Spinal cord (tissue), 10 donors: ENCODE measurements at places on chromosomes 5 and 9. TPM values are rescaled to one million over a fixed set of nuclear protein-coding genes. Genes with fewer than 3 reads are reported as not detected.
A peak's percentile ranks its signal among the peaks of the same experiment; 100 is the strongest.

The BARHL1 gene
- total RNA-seq: not detected

The FBP1 gene
- total RNA-seq: 1.8 TPM

The LYSMD3 gene
- total RNA-seq: 26.8 TPM

The URM1 gene
- total RNA-seq: 47.2 TPM

The DNAJA1 gene
- total RNA-seq: 199 TPM

The KLF9 gene
- total RNA-seq: 25.3 TPM

The CENPK gene
- 16.0 TPM for total RNA-seq

- DNase-seq: no peak
Measured at GRCh38 chr9:110180511-110181434, 27.2 kb downstream of the C9orf152 start.

DNA sequence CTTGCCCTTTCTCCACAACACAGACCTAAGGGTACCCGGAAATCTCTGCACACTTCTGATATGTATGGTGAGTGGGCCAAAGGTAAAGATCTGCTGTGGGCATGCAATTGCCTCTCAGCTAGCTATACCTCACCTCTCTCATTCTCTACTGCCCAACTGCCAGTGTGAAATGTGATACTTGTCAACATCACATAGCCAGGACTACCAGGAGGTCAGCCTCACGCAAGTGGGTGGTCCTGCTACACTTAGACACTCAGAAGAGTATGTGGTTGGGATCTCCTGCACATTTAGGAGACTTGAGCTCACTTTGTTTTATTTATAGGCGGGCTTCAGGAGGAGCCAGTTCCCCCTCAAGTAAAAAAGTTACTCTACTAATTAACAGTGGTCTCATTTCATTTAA lies 88.0 kb upstream of the MAN2A1 start:
- no peak for DNase-seq

DNA sequence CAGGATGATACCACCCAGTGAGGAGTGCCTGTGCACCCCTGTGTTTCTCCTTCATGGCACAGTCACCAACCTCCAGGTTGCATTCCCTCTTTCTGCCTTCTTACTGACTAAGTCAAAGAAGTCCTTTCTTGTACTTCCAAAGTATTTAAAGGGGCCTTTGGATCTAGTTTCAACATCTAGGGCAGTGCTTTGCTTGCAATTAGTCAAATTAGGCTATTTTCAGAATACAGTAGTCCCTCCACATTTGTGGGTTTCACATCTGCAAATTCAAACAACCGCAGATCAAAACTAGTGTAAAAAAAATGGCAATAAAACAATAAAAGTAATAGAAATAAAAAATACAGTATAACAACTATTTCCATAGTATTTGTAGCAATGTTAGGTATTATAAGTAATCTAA lies 333.9 kb upstream of the SEMA6A start:
- no peak for DNase-seq

DNA sequence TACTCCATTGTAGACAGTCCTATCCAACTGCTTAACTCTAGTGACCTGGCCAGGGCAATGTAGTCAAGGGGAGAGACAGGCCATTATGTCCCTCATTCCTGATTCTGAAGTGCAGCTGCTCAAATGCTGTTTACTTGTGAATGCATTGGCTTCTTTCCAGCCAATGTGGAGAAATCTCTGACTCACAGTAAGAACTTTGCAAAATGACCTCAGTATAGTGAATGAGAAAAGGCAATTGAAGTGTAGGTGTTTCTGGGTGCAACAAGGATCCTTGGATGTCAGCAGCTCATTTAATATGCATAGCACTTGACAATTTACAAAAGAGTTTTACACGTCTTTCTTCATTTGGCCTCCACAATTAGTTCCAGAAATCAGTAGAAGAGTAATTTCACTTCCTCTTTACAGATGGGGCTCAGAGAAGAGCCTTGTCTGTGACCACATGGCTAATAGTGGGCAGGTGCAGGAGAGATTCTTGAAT lies 367.2 kb downstream of the OSTF1 start:
- no peak for DNase-seq

- DNase-seq: peak; percentile 72
Measured at GRCh38 chr5:67246108-67246507, 49.5 kb upstream of the CD180 start.

DNA sequence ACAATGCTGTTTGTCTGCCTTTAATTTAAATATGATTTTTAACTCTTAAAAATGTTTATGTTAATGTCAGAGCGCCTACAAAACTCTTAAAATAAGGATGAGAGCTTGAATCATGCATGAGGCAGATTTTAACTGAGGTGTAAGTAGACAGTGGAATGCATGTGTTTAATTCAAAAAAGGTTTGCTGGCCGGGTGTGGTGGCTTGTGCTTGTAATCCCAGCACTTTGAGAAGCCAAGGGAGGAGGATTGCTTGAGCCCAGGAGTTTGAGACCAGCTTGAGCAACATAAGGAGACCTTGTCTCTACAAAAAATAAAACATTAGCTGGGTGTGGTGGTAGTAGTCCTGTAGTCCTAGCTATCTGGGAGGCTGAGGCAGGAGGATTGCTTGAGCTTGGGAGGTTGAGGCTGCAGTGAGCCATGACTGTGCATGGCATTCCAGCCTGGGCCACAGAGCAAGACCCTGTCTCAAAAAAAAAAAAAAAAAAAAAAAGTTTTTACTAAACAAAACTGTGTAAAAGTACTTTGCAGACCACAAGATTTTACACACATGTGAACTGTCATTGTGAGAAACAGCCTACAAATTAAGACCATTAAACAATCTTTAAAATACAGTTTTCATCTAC lies 21.1 kb downstream of the NDST1 start:
- no peak for DNase-seq

DNA sequence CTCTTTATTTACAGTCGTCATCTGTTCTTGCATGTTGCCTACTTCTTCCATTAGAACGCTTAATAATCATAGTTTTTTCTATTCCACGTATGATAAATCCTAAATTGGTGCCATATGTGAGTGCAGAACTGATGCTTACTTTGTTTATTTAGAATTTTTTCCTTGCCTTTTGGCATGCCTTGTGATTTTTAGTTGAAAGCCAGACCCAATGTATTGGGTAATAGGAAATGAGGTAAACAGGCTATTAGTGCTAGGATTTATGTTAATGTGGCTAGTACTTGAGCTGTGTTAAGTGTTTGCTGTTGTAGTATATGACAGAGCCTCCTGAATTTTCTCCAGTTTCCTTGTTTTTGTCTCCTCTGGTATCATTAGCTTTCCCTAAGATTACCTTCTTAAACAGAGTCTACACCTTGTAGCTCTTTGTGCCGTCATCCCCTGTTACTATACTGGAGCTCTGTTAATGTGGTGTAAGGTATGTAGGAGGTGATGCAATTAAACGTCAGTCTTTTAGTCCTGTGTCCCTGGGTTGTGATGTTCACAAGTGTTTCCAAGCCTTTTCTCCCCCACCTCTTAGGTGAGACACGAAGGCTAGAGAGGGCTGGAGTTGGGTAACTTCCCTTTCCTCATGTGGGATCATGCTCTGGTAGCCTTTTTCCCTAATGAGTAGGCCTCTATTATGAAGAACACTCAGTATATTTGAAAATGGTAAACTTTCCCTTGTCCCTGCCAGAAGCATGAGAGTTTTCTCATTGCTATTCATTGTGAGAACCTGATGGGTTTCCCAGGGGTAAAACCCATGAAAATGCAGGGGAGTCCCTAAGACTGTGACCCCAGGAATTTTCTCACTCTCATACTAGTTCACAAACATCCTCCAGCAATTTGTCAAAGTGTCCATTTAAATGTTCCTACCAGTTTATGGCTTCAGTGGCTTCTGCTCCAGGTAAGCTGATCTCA lies 21.2 kb downstream of the SPATA31D3 start:
- DNase-seq: no peak

DNA sequence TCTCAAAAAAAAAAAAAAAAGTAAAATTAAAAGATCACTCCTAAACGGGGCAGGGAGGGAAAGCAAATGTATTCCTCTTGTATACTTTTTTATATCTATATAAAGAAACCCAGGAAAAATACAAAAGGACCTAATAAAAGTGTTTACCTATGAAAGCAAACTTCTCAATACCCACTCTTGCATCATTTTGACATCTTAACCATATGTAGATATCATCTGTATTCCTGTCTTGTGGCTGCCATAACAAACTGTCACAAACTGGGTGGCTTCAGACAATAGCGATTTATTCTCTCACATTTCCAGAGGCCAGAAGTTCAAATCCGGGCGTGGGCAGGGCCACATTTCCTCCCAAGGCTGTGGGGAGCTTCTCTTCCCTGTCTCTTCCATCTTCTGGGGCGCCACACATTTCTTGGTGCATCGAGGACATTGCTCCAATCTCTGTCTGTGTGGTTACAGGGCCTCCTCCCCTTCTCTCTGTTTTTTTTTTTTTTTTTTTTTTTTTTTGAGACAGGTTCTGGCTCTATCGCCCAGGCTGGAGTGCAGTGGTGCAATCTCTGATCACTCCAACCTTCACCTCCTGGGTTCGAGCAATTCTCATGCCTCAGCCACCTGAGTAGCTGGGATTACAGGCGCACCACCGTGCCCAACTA lies 58.4 kb upstream of the IL17B start:
- no peak for DNase-seq

DNA sequence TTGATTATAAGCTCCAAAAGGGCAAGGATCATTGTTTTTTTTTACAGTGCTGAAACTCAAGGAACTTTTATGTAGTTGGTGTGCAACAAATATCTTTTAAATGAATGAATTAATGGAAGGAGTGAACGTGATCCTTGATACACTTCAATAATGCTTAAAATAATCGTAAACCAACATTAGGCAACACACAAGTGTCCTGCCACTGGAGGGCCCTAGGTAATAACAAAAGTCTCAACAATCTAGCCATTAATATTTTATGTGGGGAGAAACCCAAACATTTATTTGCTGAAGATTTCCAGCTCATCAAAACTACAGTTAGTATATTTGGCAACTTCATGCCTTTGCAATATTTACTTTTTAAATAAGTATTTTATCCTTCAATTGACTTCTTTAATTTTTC lies 309.0 kb upstream of the FBXL7 start:
- no peak for DNase-seq

DNA sequence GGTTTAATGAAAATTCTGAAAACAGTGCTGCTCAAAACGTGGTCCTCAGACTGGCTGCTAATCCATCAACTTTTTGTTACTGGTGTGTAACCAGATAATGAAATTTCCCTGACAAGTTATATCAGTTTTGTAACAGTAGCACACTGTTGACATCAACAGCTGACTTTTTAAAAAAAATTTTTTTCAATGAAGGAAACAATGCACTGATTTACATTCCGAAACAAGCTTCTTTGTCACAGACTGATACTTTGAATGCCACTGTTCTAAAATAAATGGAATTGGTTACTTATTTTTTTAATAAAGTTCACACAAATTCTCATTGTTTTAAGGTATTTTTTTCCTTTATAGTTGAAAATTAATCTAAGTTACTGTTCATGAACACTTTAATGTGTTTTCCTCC lies 169.1 kb downstream of the NIPBL start:
- no peak for DNase-seq

DNA sequence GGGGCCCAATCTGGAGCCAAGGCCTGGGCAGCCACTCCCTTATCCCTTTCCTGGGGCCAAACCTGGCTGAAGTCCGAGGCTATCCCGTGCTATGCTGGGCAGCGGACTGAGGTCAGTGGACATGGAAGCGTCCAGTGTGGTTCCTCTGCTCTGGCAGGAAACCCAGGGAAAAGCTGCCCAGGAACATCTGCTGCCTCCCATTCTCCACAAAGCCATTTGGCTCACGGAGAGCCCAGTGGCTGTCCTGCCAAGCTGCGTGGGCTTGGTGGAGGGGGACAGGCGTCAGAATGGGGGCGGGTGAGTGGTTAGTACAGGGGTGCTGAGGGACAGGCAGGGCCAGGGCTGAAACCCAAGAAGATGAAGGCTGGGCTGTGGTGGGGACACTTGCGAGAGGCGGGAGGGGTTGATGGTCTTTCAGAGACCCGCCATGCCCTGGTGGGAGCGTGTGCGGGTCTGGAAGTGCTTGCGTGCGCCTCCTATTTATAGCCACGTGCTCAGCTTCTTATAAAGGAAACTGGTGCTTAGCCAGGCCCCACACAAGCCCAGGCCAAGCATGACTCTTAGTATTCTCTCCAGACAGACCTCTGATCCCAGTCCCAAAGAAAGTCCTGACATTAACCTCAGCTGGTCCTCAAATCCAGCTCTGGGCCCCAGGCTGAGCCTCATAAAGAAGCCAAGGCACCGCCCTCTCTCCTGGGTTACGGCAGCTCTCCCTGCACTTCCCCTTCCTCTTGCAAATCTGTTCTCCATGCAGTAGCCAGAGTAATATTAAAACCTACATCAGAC lies 9.4 kb upstream of the SLC6A7 start:
- peak; percentile 43 for DNase-seq

DNA sequence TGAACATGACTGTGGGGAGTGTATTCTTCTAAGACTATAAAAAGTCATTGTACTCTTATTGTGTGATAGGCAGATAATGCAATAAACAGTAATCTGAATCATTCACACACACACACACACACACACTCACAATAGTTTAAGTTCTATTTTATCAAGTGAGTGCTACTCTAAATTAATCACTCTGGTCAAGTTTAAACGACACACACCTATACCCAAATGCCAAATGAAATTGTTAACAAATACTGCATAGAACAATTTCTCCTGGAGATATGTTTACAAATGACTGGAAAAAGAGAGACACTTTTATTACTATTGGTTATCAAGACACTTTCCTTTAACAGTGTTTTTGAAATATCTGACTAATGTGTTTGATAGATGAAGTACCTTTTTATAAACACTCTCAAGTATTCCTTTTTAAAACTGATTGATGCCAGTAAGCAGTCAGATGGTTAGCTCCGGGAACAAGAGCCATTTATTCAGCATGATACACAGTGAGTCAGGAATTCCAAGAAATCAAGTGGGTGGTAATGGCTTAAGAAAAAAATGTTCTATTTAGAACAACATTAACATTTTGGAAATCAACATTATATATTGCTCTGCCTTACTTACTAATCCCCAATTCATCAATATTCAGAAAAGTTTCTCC lies 521.6 kb upstream of the ST8SIA4 start:
- no peak for DNase-seq
